ENCODE measurements at places on chromosomes 3 and 15. TPM values are rescaled to one million over a fixed set of nuclear protein-coding genes. Genes with fewer than 3 reads are reported as not detected.

ADCY5 gene
- 0.67 TPM for polyA plus RNA-seq

CTDSPL2 gene
- 36.1 TPM for polyA plus RNA-seq

NAALADL2 gene
- 0.22 TPM for polyA plus RNA-seq

CYP8B1 gene
- 0.25 TPM for polyA plus RNA-seq

XCR1 gene
- under 0.01 TPM for polyA plus RNA-seq

HGD gene
- polyA plus RNA-seq = 71.8 TPM

TMEM207 gene
- polyA plus RNA-seq = not detected

AVEN gene
- polyA plus RNA-seq = 12.4 TPM

DMXL2 gene
- 58.4 TPM for polyA plus RNA-seq

ARPIN gene
- polyA plus RNA-seq = 11.9 TPM

CHRNA7 gene
- polyA plus RNA-seq = 13.7 TPM

GPR149 gene
- not detected for polyA plus RNA-seq

STX19 gene
- 5.1 TPM for polyA plus RNA-seq

ZNF662 gene
- polyA plus RNA-seq = 20.4 TPM

SEMA4B gene
- polyA plus RNA-seq = 26.2 TPM

CCR3 gene
- polyA plus RNA-seq = not detected

TUSC7 gene
- polyA plus RNA-seq = not detected

SSUH2 gene
- 308 TPM for polyA plus RNA-seq

MYRIP gene
- polyA plus RNA-seq = 0.89 TPM

CLSTN2 gene
- not detected for polyA plus RNA-seq

RPL14 gene
- polyA plus RNA-seq = 1,283 TPM

GOLGA8R gene
- polyA plus RNA-seq = 0.39 TPM

SUSD5 gene
- not detected for polyA plus RNA-seq

FBXL2 gene
- polyA plus RNA-seq = not detected

UNC13C gene
- under 0.01 TPM for polyA plus RNA-seq

OR5K2 gene
- polyA plus RNA-seq = not detected

SKOR1 gene
- polyA plus RNA-seq = 0.81 TPM

ITIH1 gene
- polyA plus RNA-seq = 0.13 TPM

LRTM1 gene
- not detected for polyA plus RNA-seq

CLK3 gene
- 73.2 TPM for polyA plus RNA-seq

FBN1 gene
- polyA plus RNA-seq = 1.1 TPM

PLCB2 gene
- 7.6 TPM for polyA plus RNA-seq

ZNF501 gene
- 5.0 TPM for polyA plus RNA-seq

DAZL gene
- 0.01 TPM for polyA plus RNA-seq
